Uterus (tissue), 4 donors: ENCODE measurements at places on chromosomes 6 and 20. TPM values are rescaled to one million over a fixed set of nuclear protein-coding genes. Genes with fewer than 3 reads are reported as not detected.

Gene ZKSCAN4
- 1.5 TPM for total RNA-seq

DNA sequence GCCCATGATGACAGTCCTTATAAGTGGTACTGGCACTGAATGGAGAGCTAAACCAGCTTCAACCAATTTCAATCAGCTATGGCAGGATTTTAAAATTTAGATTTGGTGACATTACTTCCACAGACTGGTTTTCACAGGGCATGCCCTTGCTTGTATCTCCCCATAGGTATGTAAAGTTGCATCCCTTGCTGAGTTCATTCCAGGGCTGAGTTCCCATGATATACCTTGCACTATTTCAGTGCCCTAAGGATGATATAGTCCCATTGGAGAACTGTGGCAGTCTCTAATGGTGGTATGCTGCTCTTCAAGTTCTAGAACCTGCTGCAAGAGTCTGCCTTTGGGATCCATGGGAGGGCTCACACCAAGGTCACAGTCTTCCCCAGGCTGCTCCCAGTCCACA is 232.7 kb upstream of the MOCS1 start:
- DNase-seq = no peak

GRCh38 chr6:28897369-28897745 is 26.4 kb downstream of the TRIM27 start:
- DNase-seq = no peak

DNA sequence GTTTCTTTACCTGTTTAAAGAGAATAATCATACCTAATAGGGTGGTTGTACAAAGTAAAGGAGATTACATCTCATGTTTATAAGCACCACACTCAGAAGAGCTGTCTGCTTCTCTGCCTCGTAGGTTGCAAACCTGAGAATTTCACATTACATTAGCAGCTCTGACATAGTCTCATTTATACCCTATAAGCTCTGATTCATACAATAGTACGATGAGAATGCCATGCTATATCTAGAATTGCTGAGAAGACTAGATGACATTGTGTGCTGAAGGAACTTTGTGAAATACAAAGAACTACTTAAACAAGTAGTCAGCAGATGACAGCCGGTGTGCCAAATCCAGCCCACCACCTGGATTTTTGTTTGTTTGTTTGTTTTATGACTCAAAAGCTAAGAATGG is 121.2 kb downstream of the ADAT2 start:
- DNase-seq = no peak

- DNase-seq = no peak
Measured at GRCh38 chr20:59514554-59514953, 89.8 kb upstream of the PHACTR3 start.
